GM04503 (cell line): ENCODE measurements at places on chromosomes 2 and 18.

- no peak for DNase-seq
These were observed 42.4 kb downstream of the TCF7L1 start for GRCh38 chr2:85175369-85176299.

DNA sequence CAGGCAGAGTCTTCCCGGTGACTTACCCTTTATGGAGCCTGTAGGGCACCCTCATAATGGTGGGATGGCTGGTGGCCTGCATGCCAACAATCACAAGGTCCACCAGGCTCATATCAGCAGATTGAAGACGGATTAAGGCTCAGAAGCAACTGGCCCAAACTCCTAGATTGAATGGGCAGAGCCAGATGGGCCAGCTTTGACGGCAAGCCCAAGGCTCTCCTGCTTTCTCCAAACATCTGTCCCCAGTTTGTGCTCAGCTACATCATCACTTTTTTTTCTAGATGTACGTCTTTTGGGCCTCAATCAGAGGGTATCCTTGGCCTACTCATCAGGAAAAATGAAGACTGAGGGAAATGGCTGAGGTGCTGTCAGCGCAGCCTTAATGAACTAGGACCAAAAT, 114.6 kb downstream of the VIT start:
- DNase-seq, result no peak

GRCh38 chr2:44946372-44947027, 5.0 kb downstream of the SIX3 start:
- DNase-seq, result no peak

DNA sequence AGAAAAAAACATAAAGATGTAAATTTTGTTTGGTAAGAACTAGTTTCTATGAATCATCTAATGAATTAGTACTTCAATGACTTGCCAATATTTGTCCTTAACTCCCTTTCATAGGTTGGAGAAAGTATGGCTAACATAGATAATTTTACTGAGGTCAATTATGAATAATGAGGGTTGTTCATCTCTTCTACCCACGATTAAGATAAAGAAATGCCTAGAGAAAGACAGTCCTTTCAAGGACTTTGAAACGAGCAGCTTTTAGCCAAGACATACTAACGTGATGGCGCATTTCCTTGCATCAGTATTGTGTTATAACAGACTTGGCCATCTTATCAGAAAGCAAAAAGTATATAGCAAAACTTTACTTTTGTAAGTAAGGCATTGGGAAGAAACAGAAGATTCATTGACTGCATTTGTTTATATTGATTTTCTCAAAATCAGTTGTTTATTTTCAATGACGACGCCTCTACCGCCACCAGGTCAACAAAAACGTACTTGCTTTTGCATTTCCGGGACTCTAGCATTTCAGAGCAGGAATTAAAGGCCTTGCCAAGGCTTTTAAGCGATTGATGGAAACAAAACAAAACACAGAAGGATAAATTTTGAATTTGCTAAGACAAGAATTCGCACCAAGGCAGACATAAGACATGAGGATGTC, 961 bp downstream of the RBM43 start:
- DNase-seq, result no peak

GRCh38 chr2:161974461-161974860, 99.6 kb downstream of the DPP4 start:
- no peak for DNase-seq

DNA sequence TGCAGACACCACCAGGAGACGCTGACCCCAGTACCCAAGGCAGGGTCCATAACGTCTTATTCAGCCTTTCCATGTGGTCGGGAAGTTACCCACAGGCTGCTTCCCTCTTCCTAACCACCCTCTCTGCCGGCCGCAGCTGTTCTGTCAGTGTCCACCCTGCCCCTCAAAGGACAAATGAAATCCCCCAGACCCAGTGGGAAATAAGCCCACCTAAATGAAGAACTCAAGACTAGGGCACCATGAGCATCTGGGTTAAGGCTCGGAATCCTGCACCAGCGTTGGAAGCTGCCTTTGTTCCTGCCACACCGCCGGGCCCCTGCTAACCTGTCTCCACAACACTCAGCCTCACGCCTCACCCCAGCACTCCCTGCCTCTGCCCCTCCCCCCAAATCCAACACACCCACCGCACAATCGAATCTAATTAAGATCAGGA, 21.7 kb downstream of the BCL11A start:
- no peak for DNase-seq

DNA sequence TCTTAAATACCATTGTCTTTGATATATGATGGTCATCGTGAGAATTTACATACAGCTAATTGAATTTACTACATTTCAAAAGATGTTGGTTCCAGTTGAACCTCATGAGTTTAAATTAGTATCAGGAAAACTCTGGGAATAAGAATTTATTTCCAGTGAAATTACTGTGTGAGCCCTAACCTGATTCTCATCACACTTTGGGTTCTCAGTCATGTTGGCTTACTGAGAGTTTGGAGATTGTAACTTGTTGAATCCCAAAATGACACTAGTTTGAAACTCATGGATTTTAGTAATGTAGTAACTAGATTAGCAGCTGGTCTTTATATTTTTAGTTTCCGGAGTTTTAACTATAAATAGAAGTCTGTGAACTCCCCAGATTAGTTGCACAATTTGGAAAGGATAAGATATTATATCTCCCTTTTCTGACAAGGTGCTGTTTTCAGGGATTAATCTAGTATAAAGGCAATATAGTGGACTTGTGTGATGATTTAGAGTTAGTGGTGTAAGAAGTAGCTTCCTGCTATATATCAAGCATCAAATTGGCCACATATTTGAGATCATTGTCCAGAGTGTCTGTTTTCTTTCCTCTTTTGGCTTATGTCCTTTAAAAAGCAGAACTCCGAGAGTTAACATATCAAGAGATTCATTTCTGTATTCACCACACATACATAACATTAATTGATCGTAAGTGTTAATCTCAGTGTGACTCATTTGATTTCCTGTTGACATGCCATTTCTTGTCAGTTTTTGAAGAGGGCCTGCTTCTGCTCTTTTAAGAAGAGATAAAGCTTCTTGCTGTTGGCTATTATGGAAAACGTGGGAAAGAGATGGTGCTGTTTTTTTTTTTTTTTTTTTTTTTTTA, 15.7 kb downstream of the NDUFV2 start:
- DNase-seq, result no peak

DNA sequence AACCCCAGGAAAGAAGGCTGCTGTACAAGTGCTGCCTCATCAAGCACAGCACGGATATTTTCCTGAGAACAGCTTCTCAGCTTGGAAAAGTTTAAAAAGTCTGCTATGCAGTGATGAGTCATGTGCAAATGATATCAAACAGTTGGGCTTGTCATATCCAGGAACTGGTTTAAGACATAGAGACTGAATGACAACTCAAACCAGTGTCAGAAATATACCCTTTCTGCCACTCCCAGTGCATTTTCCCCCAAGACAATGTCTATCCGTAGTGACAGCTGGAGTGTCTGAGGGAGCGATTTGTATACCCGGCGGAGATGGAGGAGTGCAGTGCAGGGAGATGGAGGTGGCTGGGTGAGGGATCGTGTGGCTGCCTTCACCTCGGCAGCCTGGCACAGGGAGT, 28.2 kb downstream of the SOX11 start:
- no peak for DNase-seq

GRCh38 chr2:161576421-161576820, 47.8 kb upstream of the SLC4A10 start:
- DNase-seq, result no peak

DNA sequence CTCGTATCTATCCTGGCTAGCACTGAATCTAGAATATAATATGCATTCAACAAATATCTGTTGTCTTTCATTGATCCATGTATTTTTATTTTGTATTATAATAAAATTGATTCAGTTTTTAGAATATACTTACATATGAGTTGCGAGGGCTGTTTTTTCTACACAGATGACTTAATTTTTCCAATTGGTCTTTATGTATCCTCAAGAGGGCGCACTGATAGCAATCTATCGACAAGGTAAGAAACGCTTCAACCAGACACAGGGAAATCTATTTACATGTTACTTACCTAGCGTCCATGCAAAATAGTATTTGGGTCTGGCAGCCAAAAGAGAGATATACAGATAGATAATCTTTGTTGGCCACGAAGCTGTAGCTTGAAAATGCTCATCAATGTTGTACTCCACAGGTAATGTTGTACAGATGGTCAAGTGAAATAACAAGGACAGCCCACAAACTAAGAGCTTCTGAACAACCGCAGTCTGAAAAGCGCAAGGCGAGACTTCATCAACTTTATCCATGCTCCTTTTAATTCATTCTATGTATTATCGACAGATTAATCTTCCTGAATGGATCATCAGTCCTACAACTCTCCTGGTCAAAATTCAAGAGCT, 35.5 kb upstream of the KIDINS220 start:
- DNase-seq, result no peak
